ENCODE measurements at places on chromosomes 3 and 15.

- DNase-seq: no peak
Observed at GRCh38 chr15:67147396-67147949, 82.1 kb downstream of the SMAD3 start.

GRCh38 chr3:74613521-74614106 lies 845 bp downstream of the CNTN3 start:
- DNase-seq: no peak

DNA sequence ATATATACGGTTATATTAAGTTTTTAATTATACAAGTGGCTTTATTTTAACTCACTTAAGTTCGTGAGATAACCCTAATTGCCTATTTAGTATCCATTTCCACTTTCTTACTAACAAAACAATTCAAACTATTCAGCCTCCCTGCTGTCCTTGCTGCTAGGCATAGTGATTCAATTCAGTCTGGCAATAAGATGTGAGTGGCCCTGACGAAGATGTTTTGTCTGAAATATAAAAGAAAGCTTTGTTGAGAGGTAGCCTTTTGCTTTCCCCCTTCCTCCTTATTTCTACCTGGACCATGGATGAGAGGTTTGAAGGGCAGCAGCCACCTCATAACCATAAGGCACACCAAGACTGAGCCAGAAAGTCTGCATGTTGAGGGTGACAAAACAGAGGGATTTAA lies 89.3 kb upstream of the TRIM42 start:
- DNase-seq: no peak

- DNase-seq: no peak
Observed at GRCh38 chr15:97902140-97902780, 58.2 kb upstream of the ARRDC4 start.

DNA sequence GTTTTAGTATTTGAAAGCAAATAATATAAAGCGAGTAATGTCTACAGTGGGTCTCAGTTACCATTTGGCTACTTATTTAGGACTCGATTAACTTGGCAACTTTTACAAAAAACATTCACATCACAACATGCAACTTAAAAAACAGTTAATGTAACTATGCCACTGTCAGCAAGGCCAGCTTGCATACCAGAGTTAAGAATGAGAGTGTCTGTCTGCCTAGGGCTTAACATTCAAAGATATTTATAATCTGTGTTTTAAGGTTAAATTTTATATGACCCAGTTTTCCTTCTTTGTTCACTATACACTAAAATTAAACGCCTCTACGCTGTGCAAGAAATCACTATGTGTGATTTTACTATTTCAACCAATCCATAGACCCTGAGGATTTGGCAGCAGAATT lies 5.2 kb upstream of the CDAN1 start:
- no peak for DNase-seq

GRCh38 chr3:187744169-187745151 lies 808 bp downstream of the BCL6 start:
- no peak for DNase-seq

- DNase-seq: no peak
Observed at GRCh38 chr15:31145271-31145911, 43.9 kb upstream of the TRPM1 start.

GRCh38 chr3:98917608-98918007 lies 16.1 kb upstream of the DCBLD2 start:
- DNase-seq: no peak

GRCh38 chr15:101103598-101103997 lies 148.2 kb downstream of the CHSY1 start:
- DNase-seq: no peak

DNA sequence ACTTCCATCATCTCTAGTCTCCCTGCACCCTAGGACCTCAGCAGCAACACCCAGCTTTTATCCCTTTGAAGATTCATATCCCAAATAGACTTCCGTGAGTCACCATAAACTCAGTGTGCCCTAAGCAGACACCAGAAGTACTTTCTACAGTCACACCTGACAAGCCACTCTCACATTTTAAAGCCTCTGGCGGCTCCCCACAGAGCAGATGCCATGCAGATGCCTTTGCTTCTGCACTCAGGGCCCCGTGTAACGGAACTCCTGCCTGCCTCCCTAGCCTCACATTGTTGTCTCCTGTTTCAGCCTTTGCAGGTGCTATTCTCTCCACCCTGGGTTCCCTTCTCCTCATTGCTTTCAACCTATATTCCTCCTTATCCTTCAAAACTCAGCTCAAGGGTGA lies 155.5 kb upstream of the SLC24A5 start:
- no peak for DNase-seq

DNA sequence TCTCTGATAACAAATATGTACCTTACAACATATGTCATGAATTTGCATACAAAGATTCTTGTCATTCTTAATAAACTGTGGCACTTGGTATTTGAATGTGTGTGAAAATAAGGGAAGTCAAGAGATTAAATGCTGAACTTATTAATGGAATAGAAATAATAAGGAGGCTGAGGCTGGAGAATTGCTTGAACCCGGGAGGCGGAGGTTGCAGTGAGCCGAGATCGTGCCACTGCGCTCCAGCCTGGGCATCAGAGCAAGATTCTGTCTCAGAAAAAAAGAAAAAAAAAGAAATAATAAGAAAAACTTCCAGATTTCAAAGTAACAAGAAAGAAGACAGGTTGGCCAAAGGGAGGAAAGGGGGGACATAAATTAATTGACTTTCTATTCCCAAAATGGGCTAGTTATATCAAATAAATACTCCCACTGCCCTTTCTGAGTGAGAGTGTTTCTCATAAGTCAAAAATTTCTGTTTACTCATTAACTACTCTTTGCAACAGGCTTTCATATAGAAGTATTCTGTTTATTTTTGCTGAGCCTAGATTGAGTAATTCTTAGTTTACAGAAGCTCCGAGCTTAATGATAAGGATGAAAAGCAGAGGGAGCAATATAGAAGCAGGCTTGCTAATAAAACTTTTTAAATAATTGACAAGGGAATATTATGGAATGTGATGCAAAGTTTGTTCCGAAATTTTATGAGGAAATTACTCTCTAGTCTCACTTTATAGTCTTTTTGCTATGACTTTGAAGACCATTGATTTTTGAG lies 25.6 kb downstream of the KNG1 start:
- no peak for DNase-seq

GRCh38 chr3:52128118-52128683 lies 26.0 kb downstream of the POC1A start:
- no peak for DNase-seq

- no peak for DNase-seq
Observed at GRCh38 chr3:190224863-190225692, 97.2 kb downstream of the CLDN1 start.

DNA sequence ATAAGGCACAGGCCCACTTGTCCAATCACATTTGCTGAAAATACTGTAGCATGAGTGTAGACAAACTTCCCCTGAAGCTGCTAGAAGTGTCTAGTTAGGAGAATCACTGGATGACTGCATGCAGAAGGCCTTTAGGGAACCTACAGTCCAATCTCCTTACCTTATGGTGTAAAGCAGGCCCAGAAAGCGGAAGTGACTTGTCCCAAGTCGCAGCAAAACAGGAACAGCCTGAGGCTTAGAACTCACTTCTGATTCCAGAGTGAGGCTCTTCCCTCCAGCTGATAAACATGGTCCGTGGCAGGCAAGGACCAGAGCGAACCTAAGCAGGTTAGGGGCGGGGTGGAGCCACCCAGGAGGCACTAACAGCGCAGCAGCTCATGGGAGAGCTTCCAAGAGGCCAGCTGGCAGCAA lies 2.5 kb downstream of the GRAMD2A start:
- no peak for DNase-seq

DNA sequence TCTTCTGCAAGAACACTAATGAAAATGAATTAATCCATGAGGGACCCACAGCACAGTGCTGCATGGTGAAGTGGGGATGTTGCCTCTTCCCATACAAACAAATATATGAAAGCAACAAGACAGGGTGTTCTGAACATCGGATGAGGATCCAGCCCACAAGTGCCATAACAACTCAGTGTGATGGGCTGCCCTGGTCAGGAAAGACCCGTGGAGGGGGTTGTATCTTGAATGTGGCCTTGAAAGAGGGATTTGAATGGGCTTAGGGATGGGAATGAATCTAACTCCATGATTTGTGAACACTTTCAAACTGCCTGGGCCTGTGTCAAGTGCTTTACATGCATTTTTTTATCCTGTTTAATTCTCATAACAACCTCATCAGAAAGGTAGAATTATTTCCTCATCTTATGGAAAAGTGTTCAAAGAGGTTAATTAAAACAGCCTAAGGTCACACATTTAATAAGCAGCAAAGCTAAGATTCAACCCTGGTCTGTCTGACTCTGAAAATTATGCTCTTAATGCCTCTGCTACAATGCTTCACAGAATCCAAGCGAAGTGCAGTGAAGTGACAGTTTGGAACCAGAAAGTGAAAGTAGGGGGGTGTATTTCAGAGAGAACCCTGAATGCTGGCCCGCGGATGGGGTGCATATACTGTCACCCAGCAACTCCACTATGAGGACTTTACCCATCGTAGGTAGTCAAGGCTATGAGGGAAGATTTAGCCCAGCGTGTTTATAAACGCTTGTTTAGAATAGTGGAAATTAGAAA lies 65.6 kb upstream of the HEG1 start:
- DNase-seq: no peak

DNA sequence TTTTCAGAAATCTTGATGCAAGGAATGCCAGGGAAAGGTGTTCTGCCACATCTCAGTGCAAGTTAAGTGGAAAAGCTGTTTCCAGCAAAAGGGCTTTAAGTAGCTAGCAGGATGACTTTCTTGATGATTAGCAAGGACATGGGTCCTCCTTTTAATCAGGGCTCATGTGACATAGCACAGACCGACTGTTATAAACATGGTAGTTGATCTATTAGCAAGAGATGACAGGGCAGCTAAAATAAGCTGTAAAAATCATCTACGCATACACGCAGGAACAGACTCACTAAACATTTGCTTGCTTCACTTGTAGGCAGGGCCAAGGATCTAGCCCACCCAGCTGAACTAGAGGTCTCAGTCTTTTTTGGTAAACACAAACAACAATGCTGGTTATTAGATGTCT lies 69.0 kb downstream of the GOLIM4 start:
- DNase-seq: no peak

DNA sequence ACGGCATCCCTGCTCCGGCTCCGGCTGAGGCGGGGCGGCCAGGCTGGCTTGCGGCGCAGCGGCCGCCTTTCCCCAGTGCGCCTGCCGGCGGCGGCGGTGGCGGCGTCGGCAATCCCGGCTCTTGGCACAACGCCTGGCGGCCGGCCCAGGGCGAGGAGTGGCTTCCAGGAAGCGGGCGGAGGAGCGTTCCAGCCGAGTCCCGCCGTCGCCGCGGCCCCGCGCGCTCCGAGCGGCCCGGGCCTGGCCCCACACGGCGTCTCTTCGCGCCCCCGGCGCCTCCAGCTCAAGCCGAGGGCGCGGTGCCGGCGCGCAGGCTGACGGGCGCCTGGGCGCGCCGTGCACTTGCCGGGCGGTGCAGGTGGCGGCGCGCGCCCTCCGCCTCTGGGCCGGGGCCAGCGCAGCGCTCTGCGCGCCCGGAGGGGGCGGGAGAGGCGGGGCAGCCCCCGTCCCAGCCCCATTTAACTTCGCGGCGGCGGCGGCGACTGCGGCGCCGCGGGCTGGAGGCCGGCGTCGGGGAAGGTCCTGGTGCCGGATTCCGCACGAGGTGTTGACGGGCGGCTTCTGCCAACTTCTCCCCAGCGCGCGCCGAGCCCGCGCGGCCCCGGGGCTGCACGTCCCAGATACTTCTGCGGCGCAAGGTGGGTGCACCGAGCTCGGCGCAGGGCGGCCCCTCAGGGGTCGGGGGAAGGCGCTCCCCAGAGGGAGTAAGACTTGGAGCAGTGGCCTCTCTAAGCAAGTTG lies at the start of gene ADAMTSL3:
ADAMTSL3 (plus strand) TSS at position 485 of the 740 bp plus-strand sequence. CDS start 1,639 bp downstream, outside the sequence.
- no peak for DNase-seq

GRCh38 chr15:79620112-79620857 lies 188.1 kb downstream of the MINAR1 start:
- no peak for DNase-seq

GRCh38 chr3:159951540-159951939 lies 37.1 kb upstream of the IL12A start:
- DNase-seq: no peak

- no peak for DNase-seq
Observed at GRCh38 chr3:123388042-123388441, 60.8 kb downstream of the ADCY5 start.

GRCh38 chr3:184880276-184881019 lies 68.5 kb downstream of the VPS8 start:
- DNase-seq: no peak

Data from activated CD8-positive, alpha-beta memory T cell treated with anti-CD3 and anti-CD28 coated beads for 4 hours (primary cell).